ENCODE measurements at places on chromosomes 1 and 21.

- DNase-seq = no peak
Measured at GRCh38 chr1:236808564-236809130, 13.6 kb downstream of the MTR start.

DNA sequence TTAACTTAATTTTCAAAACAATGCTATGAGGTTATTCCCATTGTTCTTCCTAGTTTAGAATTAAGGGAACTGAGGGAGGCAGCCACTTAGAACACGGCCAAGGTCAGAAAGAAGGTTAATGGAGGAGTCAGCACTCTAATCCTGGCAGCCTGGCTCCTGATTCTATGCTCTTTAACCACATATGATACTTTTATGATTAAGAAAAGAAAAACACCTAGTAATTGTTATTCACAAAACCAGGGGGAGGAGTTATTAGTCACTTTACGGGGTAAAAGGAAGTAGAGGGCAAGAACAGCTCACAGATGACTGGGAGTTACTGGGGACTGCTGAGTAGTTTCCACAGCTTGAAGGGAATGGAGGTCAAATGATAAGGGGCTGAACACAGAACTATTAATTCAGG lies 38.6 kb downstream of the GADD45A start:
- DNase-seq = no peak

- DNase-seq = no peak
Measured at GRCh38 chr1:226420897-226421296, 13.0 kb upstream of the PARP1 start.

DNA sequence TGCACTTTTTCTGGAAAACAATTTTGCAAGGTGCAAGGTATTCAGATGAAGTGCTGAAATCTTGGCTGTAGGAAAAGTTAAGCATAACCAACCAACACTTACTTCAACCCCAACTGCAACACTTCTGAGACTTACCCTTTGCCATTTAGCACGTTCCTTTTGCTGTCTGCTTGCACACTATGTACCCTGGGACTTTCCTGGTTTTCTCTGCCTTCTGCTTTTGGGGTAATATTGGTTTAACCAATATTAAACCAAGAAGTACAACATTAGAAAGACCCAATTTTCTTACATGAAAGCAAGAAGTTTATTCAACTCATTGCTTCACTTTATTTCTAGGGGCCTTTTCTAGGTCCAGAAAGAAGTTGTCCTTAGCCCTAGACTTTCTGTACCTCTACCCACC lies 193.0 kb downstream of the HLX start:
- DNase-seq = no peak

GRCh38 chr1:62784509-62785365 lies 805 bp downstream of the ATG4C start:
- DNase-seq = peak; percentile 10

DNA sequence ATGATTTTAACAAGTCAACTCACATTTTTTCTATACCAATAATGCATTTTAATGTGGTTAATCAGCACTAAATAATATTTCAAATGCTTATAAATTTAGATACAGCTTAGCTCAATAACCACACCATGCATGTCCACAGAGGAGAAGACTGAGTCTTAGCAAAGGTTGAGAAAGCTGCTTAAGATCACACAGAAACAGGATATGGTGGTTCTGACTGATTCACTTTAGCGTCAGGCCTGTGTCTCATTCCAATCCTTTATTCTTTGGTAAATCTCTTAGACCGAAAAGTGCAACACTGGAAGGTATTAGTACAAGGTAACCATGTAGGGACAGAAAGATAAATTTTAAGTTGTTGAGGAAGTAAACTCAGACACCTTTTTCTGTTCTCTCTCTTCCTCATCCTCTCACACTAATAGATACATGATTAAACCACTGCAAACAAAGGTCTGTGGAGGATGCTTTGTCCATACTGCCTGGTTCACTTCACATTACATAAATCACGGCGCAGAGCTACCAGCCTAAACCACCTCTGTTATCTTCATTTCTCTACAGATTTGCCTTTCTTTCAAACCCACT lies 139.0 kb downstream of the DPYD start:
- no peak for DNase-seq

- DNase-seq = no peak
Measured at GRCh38 chr21:41521489-41522027, 13.6 kb upstream of the TMPRSS2 start.

GRCh38 chr1:84789014-84789413 lies 98.8 kb upstream of the SSX2IP start:
- no peak for DNase-seq

- DNase-seq = no peak
Measured at GRCh38 chr1:93056649-93057048, 22.4 kb upstream of the MTF2 start.

DNA sequence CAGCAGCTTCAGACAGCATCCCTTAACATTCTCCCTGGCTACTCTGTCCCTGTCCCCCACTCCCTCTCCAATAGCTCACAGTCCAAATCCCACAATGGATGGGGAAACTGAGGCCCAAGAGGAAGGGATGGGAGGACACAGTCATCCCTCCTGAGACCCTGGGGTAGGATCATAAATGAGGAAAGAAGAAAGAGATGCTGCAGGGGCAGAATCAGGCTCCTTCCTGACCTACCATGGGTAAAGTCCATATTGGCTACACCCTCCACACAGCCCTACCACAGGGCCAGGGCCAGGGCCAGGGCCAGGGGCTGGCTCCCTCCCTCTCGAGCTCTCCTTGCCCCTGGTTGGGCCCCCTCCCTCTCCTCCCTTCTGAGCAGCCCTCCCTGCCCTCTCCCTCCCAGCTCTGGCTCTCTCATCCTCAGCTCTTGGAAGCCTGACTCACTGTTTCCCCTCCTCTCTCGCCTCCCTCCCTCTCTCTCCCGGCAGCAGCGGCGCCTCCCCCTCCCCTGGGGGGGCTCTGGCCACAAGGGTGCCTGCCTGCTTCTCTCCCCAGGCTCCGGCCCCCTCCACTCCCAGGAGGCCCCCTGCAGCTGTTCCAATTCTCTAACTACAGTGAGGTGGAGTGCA lies 4.9 kb downstream of the AHDC1 start:
- no peak for DNase-seq

- no peak for DNase-seq
Measured at GRCh38 chr21:29078869-29079767, 5.7 kb upstream of the CCT8 start.

GRCh38 chr1:153598309-153599172 lies 14.4 kb downstream of the S100A16 start:
- no peak for DNase-seq

GRCh38 chr1:30684881-30685795 lies 38.2 kb downstream of the MATN1 start:
- no peak for DNase-seq

DNA sequence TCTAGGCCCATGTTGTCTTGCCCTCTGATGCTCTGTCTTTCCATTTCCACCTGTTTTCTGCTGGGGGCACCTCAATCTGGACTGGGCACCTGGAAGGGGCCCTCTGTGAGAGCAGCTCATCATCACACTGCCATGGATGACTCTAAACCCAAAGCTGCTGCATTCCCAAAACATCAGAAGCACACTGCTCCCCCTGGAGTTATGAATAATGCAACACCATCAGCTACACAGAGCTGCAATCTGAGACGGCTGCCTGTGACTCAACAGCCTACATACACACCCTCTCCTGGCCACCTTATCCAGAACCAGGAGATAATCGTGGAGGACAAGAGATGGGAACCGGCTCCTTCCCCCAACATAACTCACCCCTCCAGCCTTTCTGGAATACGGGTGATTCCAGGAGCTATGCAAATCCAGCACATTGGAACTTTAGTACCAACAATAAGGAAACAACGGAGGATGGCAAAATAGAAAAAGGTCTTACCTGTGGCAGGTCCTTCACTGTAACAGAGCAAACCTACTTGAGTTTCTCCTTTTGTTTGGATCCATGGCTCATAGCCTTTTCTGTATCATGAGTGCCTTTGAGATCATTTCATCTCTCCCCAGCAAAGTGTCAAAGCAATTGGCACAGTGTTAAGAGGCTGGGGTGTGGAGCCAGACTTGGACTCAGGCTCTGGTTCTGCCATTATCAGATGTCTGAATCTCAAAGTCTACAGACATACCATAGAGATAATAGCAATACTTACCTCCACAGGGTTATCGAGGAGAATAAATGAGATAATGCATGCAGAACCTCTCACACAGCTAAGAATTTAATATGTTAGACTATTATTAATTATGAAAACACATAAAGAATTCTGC lies 29.3 kb downstream of the AK2 start:
- peak; percentile 64 for DNase-seq

GRCh38 chr1:116078699-116079223 lies 32.4 kb upstream of the MAB21L3 start:
- DNase-seq = no peak

DNA sequence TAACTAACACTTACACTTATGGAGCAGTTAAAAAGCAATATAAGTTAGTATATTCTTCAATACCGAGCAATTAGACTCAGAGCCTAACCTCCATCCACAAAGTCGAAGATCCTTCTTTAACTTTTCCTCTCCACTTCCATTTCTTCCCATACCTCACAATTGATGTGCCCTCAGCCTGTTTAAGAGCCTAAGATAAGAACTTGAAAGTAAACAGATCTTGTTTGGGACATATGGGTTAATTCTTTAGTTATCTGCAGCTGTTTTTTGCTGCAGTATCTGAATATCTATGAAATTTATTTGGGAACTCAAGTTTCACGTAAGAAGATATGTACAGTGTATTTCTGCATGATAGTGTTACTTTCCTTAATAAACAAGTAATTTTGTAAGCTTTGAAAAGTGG lies 51.5 kb downstream of the MIGA1 start:
- no peak for DNase-seq

- no peak for DNase-seq
Measured at GRCh38 chr1:246566813-246567645, 773 bp downstream of the CNST start.

DNA sequence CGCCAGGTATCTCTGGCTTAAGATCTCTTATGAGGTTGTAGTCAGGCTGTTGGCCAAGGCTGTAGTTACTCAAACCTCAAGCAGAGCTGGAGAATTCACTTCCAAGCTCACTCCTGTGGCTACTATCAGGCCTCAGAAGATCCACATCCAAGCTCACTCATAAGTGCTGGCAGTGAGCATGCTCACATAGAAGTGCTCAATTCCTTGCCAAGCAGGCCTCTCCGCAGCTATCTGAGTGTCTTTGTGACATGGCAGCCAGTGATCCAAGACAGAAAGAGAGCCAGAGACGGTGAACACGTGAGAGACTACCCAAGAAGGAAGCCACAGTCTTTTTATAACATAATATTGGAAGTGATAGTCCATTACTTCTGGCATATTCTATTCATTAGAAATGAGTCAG lies 278.2 kb downstream of the PAPPA2 start:
- no peak for DNase-seq

- DNase-seq = no peak
Measured at GRCh38 chr1:21269461-21270085, 20.7 kb downstream of the ECE1 start.

- no peak for DNase-seq
Measured at GRCh38 chr1:199335496-199335895, 692.0 kb upstream of the NR5A2 start.

- DNase-seq = no peak
Measured at GRCh38 chr1:41246568-41246967, 4.5 kb upstream of the SCMH1 start.

DNA sequence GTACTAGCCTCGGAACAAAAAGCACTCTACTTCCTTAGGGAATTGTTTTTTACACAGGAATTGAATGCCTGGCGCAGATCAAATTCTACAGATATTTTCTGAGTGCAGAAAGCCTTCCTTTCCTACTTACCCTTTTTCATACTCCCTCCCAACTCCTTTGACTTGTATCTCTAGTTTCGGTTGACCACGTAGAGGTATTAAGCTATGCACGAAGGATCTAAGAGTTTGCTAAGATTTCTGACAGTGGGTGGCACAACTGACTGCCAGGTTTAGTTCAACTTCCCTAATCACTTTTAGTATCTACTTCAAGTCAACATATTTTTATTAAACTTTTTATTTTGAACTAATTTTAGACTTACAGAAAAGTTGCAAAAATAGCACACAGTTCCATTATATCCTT lies 5.0 kb downstream of the TOR1AIP2 start:
- no peak for DNase-seq

- no peak for DNase-seq
Measured at GRCh38 chr1:207134581-207134980, 30.5 kb downstream of the C4BPA start.

GRCh38 chr21:38861056-38861455 lies 55.3 kb downstream of the ETS2 start:
- DNase-seq = no peak

DNA sequence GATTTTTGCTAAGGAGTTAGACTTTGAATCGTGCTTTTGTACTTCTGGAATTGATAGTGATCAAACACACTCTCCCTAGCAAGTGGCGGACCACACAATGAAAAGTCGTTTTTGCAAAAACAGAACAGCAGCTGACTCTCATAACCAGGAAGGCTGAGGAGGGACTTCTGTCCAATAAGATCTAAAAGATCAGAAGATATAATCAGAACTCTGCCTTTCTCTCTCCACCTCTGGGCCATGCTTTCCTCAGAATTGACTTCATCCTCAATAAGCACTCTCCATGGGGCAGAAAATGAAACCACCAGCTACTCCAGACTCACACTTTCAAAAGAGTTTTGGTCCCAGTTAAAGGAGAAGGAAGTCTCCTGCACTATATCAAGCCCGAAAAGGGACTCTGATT lies 55.3 kb upstream of the SAMD13 start:
- no peak for DNase-seq

DNA sequence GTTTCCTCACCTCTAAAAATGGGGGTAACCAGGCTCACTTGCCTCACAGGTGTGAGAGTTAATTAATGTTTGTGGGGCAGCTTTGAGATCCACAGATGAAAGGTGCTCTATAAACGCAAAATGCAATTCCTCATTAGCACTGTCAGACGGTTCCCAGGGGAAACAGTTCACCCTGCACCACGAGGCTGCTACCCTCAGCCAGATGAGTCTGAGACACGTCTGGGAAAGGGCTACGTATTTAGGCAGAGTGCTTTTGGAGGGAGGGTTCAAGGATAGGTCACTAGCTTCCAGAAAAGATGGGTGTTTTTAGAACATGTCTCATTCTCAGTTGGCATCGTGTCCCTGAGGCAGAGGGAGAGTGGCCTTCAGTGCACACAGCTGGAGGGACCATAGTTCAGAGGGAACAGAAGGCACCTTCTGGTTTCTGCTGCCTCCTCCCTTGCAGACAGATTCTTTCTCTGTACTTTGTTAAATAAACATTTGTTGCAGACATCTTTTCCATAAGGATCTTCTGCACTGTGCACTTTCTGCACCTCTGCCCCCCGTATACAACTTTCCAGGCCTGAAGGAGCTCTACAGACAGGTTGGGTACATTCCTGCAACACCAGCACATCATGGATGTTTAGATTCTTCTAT lies 139.9 kb downstream of the CLIC6 start:
- DNase-seq = peak; percentile 44

- DNase-seq = no peak
Measured at GRCh38 chr1:24414775-24415333, 748 bp upstream of the NIPAL3 start.

- no peak for DNase-seq
Measured at GRCh38 chr1:51623025-51623424, 6.1 kb downstream of the OSBPL9 start.

- DNase-seq = no peak
Measured at GRCh38 chr21:31329456-31330143, 14.5 kb downstream of the TIAM1 start.

Data from smooth muscle cell of the brain vasculature (primary cell).